ENCODE measurements at places on chromosomes 7 and 10.

DNA sequence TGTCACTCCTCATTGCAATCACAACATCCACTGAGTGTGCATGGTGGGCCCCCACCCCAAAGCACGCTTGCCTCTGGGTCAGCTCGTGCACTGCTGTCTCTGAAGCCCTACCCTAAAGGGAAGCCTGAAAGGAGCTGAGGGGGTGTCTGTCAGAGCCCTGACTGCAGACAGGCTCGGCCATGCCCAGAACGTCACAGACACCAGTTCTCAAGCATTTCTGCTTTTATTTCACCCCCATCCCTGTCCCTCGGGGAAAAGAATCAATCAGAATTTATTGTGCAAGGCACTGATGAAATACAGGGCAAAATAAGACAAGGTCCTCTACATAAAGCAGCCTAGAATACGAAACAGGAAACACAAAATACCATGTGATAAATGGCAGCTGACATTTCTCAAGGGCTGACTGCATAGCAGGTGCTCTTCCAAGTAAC is 231.8 kb downstream of the WDR37 start:
- DNase-seq = no peak

GRCh38 chr10:10540398-10540797 is 477.3 kb upstream of the CELF2 start:
- DNase-seq = no peak

GRCh38 chr10:134247-135131 is 766 bp upstream of the ZMYND11 start:
- peak; percentile 22 for DNase-seq

- no peak for DNase-seq
These were observed 33.7 kb downstream of the R3HCC1L start for GRCh38 chr10:98168147-98168546.

- no peak for DNase-seq
These were observed 109.9 kb downstream of the JCAD start for GRCh38 chr10:29949411-29950011.

- no peak for DNase-seq
These were observed 155.4 kb downstream of the ATE1 start for GRCh38 chr10:121772406-121772805.

GRCh38 chr10:91349381-91349780 is 60.8 kb upstream of the HECTD2 start:
- DNase-seq = no peak

DNA sequence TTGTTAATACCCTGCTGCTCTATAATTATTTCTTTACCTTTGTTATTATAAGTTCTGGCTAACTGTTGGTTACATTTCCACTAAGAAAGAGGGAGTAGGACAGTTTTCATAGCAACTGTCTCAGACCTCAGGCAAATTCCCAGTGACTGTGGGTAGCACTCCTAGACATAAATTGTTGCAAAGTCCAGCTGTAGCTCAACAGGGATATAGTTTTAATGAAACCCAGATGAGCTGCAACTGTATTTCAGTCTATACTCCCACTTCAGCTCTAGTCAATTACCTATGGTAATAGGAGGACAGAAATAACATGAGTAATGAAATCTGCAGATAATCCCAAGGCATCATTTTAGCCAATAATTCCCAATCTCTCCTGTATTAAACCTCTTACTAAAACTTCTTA is 103.0 kb upstream of the SEMA3A start:
- DNase-seq = no peak

- DNase-seq = no peak
These were observed 30.9 kb upstream of the AKR1C2 start for GRCh38 chr10:5034588-5034987.

DNA sequence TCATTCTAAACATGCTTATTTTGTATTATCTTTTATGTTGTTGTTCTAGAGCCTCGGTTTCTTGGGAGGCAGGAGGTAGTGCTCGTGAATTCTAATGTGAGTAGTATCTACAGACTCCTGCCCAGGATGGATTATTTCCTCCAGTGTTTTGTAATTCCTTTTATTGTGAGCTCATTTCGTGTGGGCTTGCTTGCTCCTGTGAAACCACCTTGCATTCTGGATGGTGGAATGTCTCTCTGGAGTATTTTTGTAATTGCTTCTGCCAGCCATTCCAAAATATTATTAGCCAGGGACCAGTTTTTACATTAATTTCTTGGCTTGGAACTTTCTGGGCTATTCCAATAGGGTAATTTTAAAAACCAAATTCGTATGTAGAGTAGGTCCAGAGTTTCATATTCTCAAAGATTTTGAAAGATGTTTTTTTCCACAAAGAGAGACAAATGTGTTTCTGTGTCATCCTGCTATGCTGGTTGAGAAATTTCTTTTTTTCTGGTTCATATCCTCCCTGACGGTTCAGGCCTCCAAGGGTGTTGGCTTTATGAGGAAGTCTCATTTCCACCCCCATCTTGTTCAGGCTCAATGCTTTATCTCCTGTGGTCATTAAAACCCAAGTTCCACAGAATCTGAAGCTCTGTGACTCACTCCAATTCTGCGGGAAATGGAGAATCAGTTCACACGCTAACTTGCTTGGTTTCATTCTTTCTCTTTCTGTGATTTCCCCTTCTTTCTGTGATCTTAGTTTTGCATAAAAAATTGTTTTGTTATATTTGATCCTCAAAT is 41.7 kb upstream of the CALD1 start:
- DNase-seq = peak; percentile 18

DNA sequence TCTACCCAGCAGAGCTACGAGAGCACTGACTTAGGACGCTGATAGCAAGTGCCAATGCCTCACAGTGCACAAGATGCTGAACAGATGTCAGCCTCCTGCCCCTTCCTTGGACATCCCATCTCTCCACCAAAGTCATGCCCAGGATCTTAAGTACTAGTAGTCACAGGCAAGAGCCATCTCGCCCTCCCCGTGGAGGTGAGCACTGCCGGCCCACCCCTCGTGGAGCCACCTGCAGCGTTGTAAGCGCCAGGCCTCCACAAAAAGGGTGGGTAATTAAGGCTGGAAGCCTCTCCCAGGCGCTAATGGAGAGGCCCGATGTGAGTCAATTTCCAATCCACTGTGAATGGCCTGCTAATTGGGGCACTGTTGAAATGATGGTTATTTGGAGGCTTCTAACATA is 156.2 kb downstream of the GRID1 start:
- DNase-seq = no peak

DNA sequence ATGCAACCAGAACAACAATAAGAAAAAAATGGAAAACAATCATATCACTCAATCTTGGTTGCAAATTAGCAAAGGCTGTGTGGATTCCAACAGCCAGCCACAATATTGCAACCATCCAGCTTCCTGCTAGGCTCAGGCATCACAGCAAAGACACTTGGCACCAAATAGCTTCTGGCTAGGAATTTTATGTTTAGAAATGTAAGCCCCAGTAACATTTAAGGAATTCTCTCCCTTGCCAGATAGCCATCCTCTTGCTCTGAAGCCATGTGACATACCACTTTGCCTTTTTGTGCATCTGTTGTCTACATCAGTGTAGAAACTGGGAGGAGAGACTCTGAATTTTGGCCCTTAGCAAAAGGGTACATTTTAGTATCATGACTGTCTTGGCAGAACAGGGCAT is 22.2 kb downstream of the MKX start:
- no peak for DNase-seq

- no peak for DNase-seq
These were observed 20.4 kb upstream of the CARD11 start for GRCh38 chr7:3064067-3064466.

DNA sequence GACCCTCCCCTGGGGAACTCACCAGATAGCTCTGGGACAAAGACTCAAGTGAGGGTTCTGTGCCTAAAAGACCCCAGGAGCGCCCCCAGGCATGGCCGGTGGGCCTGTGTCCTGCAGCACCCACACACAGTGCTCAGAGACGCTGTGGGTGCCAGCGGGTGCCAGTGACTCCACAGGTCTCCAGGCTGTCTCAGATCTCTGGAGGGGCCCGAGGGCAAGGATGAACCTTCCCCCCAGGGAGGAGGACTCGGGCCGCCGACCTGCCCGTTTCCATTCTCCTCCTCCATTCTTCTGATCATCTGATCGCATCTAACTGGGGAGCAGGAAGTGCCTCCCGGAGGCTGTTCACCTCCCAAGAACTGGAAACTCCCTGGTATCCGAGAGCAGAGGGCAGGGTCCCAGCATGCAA is 980 bp downstream of the ADAM8 start:
- DNase-seq = peak; percentile 27

- DNase-seq = no peak
These were observed 151.8 kb downstream of the TCERG1L start for GRCh38 chr10:131159771-131160170.

GRCh38 chr7:44145479-44145968 is 4.4 kb upstream of the MYL7 start:
- no peak for DNase-seq

- DNase-seq = no peak
These were observed 3.0 kb upstream of the GIMAP5 start for GRCh38 chr7:150734254-150734653.

GRCh38 chr10:123639131-123639530 is 27.0 kb upstream of the GPR26 start:
- DNase-seq = no peak

DNA sequence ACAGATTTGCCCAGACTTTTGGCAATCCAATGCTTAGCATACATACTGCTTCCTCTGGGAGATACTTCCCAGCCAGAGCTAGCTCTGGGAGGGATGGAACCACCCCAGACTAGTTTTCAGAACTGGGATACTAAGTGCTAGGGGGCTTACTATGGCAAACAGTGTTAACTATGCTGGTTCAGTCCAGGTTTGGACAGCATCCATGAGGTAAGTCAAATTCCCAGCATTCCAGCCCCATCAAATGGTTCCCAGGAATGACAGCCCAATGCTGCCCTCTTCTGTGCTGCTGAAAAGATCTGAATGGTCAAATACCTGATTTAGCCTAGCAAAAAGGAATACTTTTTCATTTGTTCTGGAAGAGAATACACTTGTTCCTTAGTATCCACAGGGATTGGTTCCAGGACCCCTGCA is 141.7 kb upstream of the CCDC6 start:
- no peak for DNase-seq

DNA sequence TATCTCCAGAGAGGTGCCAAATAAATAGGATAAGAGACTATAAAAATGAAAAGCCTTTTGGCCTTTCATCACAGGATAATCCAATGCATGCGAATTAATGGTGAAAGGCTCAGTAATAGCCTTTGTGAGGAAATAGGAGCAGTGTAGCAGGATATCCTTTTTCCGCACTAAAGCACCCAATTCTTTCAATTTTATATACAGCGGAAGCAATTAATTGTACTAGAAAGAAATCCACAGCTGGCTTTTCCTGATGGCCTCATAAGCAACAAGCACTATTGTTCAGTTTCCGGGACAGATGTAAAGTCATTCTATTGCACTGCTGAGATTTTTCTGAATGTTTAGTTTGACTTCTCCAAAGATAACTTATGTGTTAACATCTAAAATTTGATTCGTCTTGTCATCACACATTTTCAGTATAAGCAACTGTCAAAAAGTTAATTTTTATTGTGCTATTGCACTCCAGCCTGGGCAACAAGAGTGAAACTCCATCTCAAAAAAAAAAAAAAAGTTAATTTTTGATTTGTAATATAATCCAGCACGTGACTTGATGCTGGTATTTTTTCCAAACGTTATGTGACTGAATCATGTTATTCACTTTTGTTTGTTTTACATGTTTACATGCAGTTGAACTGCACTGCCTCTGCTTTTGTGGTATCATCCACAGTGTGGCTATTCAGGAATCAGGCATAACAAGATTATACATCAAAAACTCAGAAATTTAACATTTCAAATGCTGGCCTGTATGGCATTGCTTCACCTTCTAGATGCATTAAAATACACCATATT is 8.4 kb upstream of the BMPR1A start:
- DNase-seq = no peak

- no peak for DNase-seq
These were observed 670.8 kb downstream of the SORCS1 start for GRCh38 chr10:106493751-106494150.

DNA sequence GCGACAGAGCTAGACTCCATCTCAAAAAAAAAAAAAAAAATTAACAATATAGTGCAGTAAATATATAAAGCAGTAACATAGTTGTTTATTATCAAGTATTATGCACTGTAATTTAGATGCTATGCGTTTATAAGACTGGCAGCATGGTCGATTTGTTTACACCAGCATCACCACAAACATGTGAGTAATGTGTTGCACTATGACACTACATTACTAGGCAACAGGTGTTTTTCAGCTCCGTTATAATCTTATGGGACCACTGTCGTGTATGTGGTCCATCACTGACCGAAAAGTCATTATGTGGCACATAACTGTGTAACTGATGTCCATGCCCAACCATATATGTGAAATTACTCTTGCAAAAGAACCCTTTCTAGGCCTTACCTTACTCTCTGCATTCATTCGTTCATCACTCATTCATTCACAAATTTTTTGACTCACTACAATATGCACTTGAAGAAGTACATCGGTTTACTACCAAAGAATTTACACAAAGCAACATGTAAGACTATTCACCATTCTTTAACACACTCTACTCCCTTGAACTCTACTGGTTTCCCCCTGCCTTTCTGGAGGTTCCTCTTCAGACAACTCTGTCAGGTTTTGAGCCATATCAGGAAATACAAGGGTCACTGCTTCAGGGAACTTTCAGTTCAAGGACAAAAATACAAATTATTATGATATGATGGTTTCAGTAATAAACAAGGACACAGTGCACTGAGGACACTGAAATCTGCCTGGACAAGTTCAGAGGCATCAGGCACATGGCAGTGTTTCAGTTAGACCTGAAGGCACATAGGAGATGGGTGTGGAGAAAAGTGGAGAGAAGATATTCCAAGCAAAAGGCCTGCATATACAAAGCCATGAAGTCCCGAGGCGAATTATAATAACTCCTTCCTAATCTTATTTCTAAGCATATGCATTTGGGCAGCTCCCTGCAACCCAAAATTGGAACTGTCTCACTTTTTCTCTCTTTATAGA is 17.4 kb downstream of the ITGB1 start:
- no peak for DNase-seq

GRCh38 chr7:18288322-18289037 is 207.1 kb upstream of the HDAC9 start:
- DNase-seq = no peak

DNA sequence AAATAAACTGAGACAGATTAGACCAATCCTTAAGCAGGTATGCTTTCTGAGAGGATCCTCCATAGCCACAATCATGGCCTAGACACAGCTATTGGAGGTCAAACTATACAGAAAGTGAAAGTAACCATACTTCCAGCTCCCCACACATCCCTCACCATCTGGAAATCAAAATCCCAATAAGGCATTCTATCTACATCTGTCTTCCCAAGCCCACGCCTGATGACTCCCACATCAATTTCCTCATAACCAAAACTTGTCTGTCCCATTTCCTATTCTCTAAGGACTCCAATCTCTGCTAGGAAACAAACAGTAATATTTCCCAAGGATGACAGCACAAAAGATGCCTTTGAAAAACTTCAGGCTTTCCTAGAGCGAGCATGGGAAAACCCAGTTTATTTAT is 247.3 kb upstream of the HPS1 start:
- DNase-seq = no peak

DNA sequence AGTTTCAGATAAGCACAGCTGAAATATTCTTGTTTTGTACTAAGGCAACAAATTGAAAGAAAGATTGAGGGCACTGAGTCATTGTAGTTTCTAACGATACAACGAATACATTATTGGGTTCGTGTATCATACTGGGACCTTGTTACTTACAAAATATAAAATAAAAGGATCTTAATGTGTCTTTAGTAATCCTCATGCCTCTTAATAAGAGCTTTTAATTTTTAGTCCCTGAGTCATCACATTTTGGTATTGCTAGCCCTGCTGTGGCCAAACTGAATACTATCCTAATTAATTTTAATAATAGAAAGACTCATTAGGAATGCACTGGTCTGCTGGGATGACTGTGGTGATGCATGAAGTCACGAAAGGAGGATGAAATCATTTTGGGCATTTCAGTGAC is 309.7 kb downstream of the EXOC4 start:
- no peak for DNase-seq

GRCh38 chr10:122232769-122233168 is 38.3 kb upstream of the BTBD16 start:
- no peak for DNase-seq
